Left renal cortex interstitium (tissue), 4 donors: ENCODE measurements at places on chromosomes 7 and 10. TPM values are rescaled to one million over a fixed set of nuclear protein-coding genes. Genes with fewer than 3 reads are reported as not detected.

The DDX50 gene
- polyA plus RNA-seq = 76.0 TPM

The OR13A1 gene
- polyA plus RNA-seq = 0.06 TPM

- DNase-seq = no peak
These were observed 16.7 kb downstream of the STN1 start for GRCh38 chr10:103901299-103901698.

GRCh38 chr10:69344591-69345252, 66.4 kb downstream of the HK1 start:
- DNase-seq = no peak

The CTAGE6 gene
- 0.11 TPM for polyA plus RNA-seq

- DNase-seq = no peak
These were observed 522.9 kb downstream of the PARD3 start for GRCh38 chr10:34292194-34292565.
